ENCODE measurements at places on chromosomes 3 and 15.
A peak's percentile ranks its signal among the peaks of the same experiment; 100 is the strongest.

DNA sequence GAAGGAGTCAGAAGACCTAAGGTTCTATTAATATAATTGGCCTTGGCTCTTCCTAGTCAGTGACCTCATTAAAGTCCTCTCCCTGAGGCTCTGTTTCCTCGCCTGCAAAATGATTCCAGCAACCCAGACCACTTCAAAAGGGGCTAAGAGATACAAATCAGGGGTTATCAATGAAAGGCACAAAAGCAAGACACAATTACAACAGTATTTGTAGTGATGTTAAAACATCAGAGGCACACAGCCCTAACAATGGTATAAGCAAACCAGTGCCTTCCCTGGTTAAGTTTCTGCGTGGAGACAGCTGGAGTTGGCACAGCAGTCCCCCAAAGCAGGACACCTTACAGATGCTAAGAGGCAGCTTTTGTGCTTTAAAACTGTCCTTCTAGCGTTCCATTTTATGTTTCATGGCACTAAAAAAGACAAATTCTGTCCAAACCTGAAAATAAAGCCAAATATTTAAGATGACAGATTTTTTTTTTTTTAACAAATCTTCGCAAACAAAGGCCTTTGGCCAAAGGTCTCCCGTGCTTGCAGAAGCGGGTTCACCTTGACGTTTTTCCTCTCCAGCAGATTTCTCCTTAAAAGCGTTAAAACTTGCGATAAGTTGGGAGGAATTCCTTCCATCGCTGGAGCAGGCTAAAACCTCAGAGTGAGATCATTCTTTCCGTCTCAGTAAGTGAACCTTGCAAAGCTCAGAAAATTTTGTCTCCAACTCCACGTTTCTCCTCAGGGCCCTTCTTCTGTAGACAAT is 999 bp downstream of the ZNF280D start:
- no peak for DNase-seq

GRCh38 chr3:123949641-123950040 is 11.4 kb downstream of the CCDC14 start:
- no peak for DNase-seq

GRCh38 chr3:15576475-15576874 is 24.9 kb downstream of the HACL1 start:
- DNase-seq = no peak

GRCh38 chr3:30826531-30826942 is 67.9 kb downstream of the GADL1 start:
- no peak for DNase-seq

GRCh38 chr3:11288786-11289637 is 16.8 kb downstream of the ATG7 start:
- no peak for DNase-seq

GRCh38 chr15:28992336-28992864 is 106.6 kb downstream of the APBA2 start:
- no peak for DNase-seq

DNA sequence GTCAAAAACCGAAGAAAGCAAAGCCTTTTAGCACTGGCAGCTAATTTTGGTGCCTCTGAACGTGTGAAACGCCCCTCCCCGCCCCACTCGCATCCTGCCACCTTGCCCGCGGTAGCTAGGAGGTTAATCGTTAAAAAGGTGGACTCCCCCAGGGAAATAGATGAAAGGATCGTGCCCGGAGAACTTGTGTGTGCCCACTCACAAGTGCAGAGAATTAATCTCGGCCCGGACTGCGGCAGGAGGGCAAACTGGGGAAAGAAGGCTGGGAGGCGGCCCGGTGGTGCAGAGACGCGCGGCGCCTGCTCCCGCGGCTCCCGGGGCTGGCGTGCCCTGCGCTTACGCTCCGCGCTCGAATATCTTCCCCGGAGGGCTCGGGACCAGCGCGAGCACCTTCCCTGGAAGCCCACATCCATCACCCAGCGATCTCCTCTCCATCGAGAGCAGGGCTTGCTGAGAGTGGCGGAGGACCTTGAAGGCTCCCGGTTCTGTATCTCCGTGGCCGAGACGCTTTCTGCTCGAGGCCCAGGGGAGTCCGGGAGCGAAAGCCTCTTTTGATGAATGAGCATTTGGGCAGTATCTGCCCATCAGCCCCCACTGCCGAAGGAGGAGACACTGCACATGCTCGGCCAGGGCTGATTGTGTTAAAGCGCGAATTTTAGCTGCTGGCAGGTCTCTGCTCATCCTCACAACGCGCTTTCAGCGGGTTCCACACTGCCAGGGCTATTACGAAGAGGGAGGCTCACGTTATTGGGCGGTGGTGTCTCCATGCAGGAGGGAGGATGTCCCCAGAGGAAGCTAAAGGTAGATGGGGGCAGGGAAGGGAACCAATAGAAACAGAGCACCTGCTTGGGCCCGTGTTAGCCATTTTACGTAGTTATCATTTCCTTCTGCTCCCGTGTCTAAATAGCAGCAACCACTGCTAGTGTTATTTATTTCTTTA is 1.3 kb upstream of the SPTSSB start:
- peak; percentile 37 for DNase-seq

GRCh38 chr3:107752202-107752990 is 229.6 kb downstream of the BBX start:
- no peak for DNase-seq

DNA sequence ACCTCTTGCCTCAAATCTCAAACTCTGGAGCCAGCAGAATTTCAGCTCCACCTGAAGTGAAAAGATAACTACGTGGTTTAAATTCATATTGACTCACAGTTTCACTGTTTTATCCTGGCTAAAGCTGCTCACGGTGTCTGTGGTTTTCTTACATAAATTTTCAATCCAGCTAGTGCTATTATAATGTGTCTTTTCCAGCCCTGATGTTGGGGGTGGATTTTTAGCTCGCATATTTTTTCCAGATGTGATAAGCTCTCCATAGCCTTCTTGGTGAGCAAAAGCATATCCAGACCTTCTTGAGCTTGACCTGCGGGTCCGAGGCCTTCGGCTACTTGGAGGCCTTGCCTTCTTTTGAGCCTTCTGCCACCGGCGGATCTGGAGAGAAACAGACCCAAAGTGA is 239.3 kb downstream of the DTWD1 start:
- no peak for DNase-seq

- DNase-seq = no peak
These were observed 48.1 kb upstream of the PGPEP1L start for GRCh38 chr15:99055555-99056134.

GRCh38 chr3:123071146-123071545 is 4.3 kb downstream of the PDIA5 start:
- no peak for DNase-seq

- no peak for DNase-seq
These were observed 107.8 kb downstream of the CTNNB1 start for GRCh38 chr3:41307065-41307464.

DNA sequence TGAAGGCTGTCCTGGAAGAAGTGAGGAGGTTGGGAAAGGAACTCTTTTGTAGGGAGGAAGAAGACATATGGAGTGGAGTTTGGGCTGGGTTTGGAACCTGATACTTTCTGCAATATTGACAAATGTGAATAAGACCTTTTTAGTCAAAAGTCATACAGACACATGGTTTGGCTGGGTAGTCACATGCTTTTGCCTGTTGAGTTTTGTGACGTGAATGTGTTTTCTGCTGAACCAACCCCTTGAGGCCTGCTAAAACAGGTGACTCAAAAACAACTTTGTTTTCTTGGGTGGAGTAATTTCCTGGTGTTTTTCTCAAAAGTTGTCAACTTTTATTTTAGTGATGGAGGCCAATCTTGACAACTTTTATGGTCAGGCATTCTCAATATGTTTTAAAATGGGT is 39.4 kb upstream of the CCR4 start:
- DNase-seq = no peak

DNA sequence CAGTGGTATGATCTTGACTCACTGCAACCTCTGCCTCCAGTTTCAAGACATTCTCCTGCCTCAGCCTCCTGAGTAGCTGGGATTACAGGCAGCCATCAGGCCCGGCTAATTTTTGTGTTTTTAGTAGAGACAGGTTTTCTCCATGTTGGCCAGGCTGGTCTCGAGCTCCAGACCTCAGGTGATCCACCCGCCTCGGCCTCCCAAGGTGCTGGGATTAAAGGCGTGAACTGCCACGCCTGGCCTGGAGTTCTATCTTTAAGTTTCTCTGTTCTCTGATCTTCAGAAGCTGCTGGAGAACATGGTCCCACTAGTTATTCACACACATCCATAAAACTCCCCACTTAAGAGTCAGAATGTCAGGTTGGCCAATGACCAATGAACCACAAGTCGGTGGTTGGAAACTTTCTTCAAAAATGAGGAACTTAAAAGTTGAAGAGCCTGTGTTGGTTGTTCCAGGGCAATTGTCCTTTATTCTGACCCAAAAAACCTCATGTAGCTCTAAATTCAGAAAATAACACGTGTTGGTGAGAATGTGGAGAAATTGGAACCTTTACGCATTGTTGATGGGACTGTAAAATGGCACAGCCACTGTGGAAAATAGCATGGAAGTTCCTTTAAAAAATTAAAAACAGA is 55.9 kb upstream of the PIK3CB start:
- no peak for DNase-seq

DNA sequence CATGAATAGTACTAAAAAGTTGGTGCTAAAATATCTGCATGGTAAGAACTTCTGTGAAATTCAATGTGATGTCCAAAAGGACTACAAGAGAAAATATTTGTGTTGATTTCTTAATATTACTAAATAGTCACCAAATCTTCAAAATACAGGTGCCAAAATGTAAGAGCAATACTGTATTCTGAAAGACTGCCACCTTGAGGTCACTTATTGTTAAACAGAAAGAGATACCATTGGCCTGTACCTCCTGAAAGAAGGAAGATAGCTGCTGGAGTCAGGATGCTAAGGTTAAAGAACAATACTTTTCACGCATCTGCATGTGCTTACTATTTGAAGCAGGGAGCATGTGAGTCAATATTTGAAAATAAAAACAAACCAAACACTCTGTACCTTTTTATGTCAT is 72.0 kb upstream of the LSAMP start:
- DNase-seq = no peak

DNA sequence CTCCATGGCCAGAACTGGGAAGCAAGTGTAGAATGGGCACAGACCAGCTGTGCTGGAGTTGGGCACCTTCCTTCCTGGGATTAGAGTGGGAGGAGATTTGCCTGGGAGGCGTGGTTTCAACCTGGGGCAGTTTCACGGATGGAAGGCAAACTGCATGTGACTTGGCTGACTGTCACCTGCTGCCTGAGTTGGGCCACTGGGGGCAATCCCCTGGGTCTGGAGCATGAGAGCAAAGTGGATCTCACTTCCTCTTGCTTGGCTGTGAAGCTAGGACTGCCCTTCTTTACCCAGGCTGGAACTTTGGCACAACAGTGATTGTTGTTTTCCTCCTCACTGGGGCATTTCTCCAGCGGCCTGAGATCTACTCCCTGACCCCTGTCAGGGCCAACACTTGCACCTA is 1247.0 kb upstream of the EPHA6 start:
- DNase-seq = no peak

GRCh38 chr15:45635191-45635638 is 386 bp downstream of the SQOR start:
- peak; percentile 53 for DNase-seq

DNA sequence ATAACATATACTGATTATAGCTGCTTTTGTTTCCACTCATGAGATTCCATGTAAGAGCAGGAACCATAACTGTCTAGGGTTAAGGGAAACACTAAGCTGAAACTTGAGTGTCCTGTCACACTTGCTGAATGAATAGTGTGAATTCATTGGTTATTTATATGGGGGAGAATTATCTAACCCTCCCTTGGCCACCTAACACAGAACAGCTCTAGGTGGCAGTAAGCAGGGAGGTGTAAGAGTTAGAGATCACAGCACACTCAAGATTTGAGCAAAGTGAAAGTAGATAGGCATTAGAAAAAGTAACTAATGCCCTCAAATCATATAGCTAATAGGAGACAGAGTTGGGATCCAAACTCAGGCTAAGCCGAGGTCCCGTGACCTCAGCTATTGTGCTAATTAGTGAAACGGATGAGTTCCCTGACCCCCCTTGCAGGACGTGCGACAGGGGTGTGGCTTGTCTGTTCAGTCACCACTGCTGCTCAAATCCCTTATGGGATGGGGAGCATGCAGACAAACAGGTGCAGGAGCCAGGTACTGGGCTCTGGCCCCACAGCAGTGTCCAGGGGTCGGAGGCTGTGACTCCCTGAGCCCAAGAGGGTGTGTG is 27.7 kb upstream of the ANO10 start:
- DNase-seq = no peak

- DNase-seq = no peak
These were observed 71.5 kb upstream of the GALNT15 start for GRCh38 chr3:16102905-16103364.

DNA sequence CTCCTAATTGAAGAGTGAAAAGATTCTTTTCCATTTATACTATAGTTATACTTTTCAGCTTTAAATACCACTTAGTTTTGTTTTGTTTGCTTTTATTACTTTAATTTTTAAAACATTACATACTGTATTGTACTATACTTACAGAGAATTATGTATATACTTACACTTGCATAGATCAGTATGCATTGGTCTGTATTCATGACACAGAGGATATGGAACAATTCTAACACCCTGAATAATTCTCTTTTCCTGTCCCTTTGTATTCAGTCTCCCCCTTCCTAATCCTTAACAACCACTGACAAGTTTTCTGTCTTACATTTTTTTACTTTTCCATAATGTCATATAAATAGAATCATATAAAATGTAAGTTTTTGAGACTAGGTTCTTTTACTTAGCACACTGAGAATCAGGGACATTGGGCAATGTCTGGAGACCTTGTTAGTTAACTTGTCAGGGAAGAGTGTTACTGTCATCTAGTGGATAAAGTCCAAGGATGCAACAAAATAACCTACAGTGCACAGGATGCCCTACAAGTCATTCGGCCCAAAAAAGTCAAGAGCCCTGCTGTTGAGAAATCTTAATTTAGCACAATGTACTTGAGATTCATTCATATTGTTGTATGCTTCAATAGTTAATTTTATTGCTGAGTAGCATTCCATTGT is 95.7 kb upstream of the MCTP2 start:
- no peak for DNase-seq

DNA sequence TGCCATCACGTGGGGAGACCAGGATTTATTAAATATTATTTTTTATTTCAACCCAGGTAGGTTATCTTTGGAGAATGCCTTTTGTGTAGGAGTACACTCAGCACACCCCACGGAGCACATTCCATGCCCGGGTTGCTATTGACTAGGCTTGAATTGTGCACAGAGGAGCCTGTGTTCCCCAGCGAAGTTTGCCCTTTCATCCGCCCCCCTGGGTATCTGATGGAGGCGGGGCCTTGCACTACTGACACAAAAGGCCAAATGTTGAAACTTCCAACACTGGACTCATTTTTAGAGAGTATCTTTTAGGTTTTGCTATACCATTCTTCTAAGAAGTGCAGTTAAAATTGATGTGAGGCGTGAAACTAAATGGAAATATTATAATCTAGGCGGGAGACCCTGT is 39.3 kb upstream of the PPP4R2 start:
- no peak for DNase-seq

DNA sequence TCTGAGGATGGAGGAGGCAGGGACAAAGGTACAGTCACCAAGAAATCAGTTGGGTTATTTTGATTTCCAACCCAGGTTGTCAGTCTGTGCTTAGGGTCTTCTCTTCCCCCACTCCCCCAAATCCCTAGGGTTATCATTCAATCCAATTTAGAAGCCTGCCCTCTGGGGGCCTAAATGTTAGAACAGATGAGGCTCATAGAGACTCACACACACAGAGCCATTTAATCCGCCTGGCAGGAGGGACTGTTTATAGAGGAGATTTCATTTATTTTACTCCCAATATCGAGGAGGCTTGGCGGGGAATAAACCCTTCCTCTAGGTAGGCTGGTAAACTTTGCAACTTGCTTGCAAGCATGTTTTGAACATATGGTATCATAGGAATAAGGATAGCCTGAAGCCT is 52.8 kb downstream of the RHCG start:
- DNase-seq = no peak

GRCh38 chr15:56832125-56832524 is 86.3 kb upstream of the TCF12 start:
- no peak for DNase-seq

All from naive thymus-derived CD4-positive, alpha-beta T cell (primary cell).